ENCODE measurements at places on chromosomes 6 and 20.

DNA sequence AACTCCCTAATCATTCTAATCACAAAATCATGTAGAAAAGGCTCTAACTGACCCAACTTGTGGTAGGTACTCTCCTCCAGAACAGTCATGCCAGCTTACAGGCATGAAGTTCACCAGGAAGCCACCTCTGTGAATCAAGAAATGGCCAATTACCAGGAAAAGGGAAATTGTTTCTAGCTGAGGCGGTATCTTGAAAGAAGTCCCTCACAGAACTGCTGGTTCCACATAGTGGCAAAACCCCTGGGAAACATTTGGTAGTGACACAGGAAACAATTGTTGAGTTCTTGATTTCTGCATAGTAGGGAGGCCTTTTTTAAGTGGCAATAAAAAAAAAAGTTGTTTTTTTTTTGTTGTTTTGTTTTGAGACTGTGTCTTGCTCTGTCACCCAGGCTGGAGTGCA, 3.4 kb upstream of the ZHX3 start:
- DNase-seq = no peak

GRCh38 chr6:1987640-1988039, 257.8 kb downstream of the GMDS start:
- DNase-seq = no peak

GRCh38 chr6:130708338-130708737, 118.9 kb upstream of the SMLR1 start:
- no peak for DNase-seq

- no peak for DNase-seq
These were observed 135.7 kb downstream of the MOXD1 start for GRCh38 chr6:132265451-132266097.

GRCh38 chr6:113620386-113620785, 236.8 kb upstream of the MARCKS start:
- no peak for DNase-seq

GRCh38 chr20:32457479-32457986, 99.4 kb downstream of the ASXL1 start:
- DNase-seq = no peak

- DNase-seq = no peak
These were observed 80.1 kb upstream of the HDAC2 start for GRCh38 chr6:114051031-114051430.

GRCh38 chr20:36587388-36588070, 14.1 kb downstream of the TGIF2 start:
- no peak for DNase-seq

GRCh38 chr6:112307707-112308106, 39.4 kb upstream of the RFPL4B start:
- no peak for DNase-seq

GRCh38 chr20:62994869-62995281, 11.9 kb downstream of the BHLHE23 start:
- no peak for DNase-seq

GRCh38 chr6:111382476-111383294, 100.3 kb downstream of the REV3L start:
- DNase-seq = no peak

GRCh38 chr6:84182001-84182400, 45.4 kb downstream of the CEP162 start:
- no peak for DNase-seq

DNA sequence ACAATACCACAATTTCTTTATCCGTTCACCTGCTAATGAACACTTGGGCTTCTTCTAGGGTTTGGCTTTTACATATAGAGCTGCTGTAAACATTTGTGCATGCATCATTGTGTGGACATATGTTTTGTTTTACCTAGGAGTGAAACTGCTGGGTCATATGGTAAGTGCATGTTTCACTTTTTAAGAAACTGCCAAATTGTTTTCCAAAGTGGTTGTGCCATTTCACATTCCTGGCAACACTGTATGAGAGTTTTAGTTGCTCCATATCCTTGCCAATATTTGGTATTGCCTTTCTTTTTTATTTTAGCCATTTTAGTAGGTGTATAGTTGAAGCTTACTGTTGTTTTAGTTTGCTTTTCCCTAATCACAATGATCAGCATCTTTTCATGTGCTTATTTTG, 14.1 kb upstream of the RPN2 start:
- no peak for DNase-seq

GRCh38 chr6:168538892-168539811, 98.2 kb downstream of the SMOC2 start:
- no peak for DNase-seq

DNA sequence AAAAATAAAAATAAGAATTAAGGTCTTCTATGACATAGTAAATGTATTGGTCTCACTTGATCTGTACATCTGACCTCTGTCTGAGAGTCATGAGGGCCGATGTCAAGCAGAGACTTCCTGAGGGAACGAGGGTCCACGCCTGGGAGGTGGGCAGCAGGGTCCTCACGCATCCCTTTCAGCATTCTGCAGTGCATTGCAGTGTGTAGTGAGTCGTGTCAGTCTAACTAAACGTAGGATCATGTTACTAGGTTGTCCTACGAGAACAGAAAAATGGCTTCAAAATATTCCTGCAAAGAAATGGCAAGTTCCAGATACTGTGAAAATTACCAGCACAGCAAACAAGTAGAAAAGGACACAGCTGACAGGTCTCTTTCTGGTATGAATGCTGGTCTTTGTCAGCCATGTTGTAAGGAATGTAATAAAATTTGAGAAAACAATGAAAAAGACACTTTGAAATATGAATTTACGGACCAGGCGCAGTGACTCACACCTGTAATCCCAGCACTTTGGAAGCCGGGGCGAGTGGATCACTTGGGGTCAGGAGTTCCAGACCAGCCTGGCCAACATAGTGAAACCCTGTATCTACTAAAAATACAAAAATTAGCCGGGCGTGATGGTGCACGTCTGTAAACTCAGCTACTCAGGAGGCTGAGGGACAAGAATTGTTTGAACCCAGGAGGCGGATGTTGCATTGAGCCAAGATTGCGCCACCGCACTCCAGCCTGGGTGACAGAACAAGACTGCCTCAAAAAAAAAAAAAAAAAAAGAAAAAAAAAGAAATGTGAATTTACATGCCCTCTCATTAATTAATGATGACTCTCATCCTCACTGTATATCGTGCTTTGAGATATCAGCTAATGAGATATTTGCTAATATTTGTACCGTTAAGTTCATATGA, 2.4 kb upstream of the AHCY start:
- DNase-seq = no peak
